ENCODE measurements at places on chromosomes 6 and 20.

DNA sequence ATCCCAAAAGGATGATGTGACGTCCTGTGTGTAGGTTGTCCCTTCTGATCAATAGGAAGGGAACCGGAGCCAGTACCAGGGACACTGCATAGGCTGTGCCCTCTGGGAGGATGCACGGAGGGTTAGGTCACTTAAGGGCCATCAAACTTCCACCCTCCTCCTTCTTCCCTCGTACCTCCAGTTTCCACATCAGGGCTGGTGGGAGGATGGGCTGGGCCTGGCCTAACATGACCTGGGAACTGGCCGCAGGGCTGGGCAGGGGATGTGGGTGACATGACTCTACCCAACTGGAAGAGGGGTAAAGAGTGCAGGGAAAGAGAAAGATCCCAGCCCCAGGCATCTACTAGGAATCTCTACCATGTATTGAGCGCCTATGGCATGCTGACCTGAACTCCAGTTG, 46.2 kb upstream of the MDGA1 start:
- no peak for DNase-seq

DNA sequence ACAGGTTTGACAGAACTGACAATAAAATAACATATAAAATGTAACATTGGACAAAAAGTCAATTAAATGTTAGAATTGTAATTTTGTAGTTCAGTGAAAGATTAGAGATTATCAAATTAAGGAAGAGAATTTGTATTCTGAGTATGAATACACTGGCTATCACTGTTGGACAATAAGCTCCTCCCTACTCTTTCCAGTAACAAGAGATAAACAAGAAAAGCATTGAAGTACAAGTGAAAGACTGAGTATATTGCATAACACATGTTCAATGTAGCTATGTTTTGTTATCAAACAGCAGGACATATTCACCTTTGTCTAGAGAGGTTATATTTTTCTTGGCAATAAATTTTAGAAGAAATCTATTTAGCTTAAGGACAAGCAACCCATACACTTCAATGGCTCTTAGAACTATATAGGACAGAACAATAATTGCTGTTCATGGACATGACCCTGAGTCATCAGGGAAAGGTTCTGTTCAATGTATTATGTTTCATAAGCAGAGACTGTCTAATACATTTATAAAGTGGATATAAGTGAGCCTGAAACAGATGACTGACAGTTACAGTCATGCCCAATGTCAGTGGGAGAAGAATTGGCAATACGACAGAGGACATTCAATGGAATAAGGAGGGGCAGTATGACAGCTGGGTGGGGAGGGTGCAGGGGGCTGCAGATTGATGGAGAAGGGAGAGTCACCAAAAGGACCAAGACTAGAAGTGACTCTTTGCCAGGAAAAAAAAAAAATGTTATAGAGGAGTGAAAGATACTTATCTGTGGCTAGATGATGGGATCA, 520.4 kb downstream of the FRK start:
- no peak for DNase-seq

DNA sequence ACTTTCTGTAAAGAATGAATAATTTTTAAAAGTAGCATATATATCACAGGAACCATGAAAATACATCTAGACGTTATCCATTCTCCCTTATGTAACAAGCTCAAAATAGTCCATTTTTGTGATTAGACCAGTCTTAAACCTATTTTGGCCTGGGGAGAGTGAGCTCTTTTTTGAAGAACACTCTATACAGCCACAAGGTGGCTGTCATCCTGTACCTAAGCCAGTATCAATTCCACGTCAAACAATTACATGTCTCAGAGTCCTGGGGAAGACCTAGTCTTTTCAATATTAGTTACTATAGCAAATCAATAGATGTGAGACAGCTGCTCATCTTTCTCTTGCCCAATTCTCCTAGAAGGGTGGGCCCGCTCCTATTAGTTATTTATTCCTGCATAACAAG, 28.4 kb downstream of the FBXO5 start:
- DNase-seq = no peak

DNA sequence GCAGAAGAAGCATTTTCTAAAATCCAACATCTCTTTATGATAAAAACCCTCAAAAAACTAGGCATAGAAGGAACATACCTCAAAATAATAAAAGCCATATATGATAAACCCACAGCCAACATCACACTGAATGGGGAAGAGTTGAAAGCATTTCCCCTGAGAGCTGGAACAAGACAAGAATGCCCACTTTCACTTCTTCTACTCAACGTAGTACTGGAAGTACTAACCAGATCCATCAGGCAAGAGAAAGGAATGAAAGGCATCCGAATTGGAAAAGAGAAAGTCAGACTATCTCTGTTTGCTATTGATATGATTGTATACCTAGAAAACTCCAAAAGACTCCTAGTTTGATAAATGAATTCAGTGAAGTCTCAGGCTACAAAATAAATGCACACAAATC, 7.9 kb upstream of the CDK19 start:
- DNase-seq = no peak

- no peak for DNase-seq
Observed at GRCh38 chr6:39091220-39091619, 23.8 kb downstream of the SAYSD1 start.

DNA sequence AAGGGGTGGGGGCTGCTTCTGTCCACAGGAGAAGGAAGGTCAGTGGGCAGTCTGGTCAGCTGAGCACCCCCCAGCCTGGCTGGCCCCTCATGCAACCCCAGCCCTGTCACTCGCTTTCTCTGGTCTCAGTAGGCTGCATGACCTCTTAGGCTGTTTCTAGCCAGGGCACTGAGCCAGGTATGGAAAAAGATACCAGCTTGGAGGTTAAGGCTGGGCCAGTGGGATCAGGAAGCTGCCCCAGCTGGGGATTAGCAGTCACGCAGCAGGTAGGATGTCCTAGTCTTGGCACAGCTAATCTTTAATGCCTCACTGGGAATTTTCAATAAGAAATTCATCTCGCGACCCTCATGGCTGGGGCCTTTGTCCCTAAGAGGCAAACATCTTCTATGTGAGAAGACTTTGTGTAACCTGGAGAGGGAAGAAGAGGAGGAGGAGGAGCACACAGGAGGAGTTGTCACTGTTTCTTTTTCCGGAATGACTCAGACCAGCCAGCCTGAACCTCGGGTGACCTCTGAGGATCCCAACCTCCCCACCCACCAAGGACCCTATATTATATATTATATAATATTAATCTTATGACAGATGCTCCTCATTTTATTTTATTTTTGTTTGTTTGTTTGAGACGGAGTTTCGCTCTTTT, 2.4 kb upstream of the BPIFA2 start:
- DNase-seq = no peak

DNA sequence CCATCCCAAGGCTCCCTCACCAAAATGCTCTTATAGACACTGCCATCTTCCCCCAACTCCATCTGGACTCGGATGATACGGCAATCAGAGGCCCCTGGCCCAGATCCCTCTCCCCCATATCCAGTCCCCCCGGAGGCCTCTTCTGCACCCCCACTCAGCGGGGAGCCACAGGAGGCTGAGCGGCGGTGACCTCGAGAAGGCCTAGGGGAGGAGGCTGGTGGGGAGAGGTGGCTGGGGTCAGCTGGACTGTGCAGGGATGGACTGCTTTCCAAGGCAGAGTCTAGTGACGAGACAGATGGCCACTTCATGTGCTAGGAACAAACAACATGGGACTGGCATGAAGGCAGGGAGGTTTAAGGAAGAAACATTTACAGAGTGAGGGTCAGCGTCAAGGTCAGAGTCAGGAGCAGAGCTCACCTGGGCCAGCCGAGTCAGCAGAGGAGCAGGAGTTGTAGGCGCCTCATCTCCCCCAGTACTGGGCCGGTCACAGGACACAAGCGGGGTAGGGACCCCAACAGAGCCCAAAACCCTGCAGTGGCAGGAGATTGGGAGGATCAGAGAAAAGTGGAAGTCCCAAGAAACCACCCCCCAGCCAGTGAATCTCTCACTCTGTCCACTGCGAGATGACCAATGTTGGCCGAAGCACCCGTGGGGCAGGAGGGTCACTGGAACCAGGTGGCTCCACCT, 3.7 kb downstream of the PFDN6 start:
- DNase-seq = no peak

DNA sequence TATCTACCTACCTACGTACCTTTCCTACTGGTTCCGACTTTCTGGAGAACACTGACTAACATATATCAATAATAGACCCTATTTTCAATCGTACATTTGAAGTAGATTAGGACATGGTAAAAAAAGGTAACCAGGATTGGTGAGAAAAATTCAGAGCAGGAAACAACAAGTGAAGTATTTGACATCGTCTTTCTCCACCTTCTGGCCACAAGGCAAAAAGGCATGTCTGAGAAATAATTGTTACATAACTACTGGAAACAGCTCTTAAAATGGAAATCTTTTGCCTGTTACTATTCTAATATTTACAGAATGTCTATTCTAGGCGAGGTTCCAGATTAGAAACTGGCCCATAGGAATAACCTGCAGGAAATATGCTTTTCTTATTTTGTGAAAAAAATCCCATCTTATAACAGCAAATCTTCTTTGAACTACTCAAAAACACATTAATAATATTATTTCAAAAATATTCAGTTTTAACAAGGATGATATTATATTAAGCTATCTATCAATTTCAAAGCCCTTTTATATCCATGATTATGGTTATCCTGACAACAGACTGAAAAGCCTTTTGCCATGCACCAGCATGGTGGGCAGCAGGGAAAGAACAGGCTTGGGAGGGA, 80.8 kb downstream of the RCAN2 start:
- no peak for DNase-seq

GRCh38 chr20:19851861-19852260, 93.8 kb downstream of the RIN2 start:
- no peak for DNase-seq

DNA sequence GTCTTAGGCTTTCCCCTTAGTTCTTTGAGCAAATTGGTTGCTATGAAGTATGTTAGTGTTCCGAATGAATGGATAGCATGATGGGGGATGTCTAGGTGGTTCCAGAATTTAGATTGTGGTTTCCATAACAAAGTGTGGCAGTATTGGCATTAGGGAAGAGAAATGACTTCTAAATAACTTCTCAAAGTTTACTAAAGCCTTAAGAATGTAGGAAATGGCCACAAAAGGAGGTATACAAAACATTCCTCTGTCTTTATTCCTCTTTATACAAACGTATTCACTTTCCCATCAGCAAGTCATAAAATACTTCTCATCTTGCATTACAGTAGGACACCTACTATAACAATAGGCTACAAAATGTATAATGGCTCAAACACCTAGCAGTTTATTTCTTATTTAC, 279.6 kb downstream of the ESR1 start:
- no peak for DNase-seq

- no peak for DNase-seq
Observed at GRCh38 chr20:58448958-58449357, 59.9 kb downstream of the VAPB start.

DNA sequence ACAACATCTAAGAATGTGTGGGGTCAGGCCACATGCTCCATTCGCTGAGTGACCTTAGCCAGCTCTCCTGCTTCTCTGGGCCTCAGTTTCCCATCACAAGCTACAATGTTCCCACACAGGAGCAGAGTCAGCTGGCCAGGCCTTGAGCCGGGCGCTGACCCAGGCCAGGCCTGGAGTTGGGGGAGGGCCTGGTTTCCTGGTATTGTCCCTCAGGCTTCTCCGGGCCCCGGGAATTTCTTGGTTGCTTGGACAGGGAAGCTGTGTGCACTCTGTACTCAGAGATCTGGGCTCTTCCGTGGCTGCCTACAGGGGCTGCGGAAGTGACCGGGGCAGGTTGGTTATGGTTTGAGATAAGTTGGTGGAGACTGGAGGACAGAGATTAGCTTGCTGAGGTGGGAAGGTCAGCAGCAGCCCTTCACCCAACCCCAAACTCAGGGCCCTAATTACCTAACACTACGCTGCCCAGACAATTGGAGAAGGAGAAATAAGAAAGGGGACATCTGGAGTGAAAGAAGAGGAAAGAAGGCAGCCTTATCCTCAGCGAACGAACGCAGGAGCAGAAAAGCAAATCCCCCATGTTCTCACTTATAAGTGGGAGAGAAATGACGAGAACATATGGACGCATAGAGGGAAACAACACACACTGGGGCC, 6.2 kb downstream of the TGM2 start:
- no peak for DNase-seq

GRCh38 chr6:39084506-39084905, 30.5 kb downstream of the SAYSD1 start:
- no peak for DNase-seq

DNA sequence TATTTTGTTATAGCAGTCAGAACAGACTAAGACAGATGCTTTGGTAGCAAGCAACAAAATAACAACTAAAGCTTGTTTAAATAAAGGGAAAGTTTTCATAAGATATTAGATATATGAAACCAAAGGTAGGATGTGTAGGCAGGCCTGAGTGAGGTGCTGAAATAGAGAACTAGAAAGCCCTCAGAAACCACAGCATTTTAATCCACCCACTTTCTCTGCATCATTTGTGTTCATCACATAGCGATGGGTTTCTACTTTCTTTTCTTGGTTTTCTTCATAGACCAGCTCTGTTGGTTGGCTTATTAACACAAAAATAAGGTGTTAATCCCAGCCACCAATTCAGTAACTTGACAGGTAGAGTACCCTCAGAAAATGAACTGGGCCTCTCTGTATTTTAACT, 58.6 kb downstream of the RPS12 start:
- DNase-seq = no peak
